ENCODE measurements at places on chromosomes 12 and 14.

DNA sequence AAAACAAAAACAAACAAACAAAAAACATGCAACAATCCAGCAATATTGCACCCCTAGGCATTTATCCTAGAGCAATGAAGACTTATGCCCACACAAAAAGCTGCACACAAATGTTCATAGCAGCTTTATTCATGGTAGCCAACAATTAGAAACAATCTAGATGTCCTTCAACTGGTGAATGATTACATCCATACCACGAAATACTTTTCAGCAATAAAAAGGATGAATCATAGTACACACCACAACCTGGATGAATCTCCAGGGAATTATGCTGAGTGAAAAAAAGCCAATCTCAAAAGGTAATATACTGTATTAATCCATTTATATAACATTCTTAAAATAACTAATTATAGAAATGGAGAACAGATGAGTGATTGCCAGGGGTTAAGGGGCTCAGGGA, 14.5 kb upstream of the GPR162 start:
- DNase-seq: no peak

GRCh38 chr14:58881433-58881832, 243.7 kb downstream of the DACT1 start:
- no peak for DNase-seq

DNA sequence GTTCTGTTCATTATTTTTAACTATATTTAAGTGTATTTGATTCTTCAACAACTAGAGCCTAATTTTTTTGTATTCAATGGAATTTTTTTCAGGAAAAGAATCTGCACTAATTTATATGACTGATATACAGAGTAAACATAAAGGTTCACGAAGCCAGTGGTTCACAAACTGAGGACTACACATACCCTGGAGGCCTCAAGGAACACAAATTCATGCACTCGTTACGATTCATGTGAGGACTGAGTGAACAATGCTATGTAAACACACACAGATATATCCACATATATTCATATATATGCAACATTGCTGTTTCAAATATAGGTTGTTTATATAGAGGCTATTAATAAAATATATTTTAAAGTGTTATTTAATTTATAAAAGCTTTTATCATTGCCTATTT, 137.8 kb downstream of the PHLDA1 start:
- DNase-seq: no peak

- DNase-seq: no peak
Measured at GRCh38 chr12:58745348-58746125, 174.8 kb downstream of the LRIG3 start.

DNA sequence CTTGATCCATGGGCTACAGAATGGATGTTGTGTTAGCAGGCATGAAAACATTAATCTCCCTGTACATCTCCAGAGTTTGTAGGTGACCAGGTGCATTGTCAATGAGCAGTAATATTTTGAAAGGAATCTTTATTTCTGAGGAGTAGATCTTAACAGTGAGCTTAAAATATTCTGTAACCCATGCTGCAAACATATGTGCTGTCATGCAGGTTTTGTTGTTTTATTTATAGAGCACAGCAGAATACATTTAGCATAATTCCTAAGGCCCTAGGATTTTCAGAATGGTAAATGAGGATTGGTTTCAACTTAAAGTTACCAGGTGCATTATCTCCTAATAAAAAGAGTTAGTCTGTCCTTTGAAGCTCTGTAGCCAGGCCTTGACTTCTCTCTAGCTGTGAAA, 3.5 kb upstream of the FITM1 start:
- DNase-seq: no peak

GRCh38 chr12:67761566-67761965, 113.0 kb downstream of the DYRK2 start:
- no peak for DNase-seq

DNA sequence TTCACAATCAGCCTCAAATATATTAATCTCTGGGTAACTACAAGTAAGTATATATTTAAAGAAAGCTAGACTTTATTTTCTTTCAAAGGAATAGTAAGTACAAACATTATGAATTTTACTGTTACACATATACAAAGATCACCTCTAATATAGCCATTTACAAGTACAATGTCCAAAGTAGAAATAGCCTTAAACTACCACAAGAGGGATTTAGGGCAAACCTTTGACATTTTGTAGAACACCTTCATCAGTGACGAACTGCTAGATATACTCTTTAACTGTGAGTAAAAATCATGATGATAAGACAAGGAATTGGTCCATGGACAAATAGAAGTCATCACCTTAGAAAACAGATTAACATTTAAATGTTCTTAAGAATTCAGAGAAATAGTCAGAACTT, 69.8 kb downstream of the CNTN1 start:
- no peak for DNase-seq

DNA sequence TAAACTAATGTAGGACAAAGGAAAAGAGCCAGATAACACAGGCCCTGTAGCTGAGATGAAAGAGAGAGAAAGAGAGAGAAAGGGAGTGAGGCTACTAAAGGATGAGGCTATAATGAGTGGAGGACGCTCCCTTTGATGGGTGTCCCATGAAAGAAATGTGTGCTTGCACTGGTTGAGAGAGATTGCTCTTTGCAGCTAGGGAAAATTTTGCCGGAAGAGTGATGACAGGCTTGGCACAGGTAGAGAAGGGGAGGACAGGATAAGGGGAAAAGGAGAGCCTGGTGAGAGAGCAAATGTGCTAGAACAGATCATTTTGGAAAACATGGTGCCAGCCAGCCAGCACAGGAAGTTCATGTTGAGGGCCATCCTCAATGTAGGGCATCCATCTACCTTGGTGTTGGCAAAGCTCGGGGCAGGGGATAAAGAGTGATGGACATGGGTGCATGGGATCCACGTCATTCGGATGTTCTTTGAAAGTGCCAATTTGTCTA, 248.6 kb downstream of the BTG1 start:
- DNase-seq: no peak

GRCh38 chr12:42128327-42128726, 16.3 kb downstream of the GXYLT1 start:
- DNase-seq: no peak

- DNase-seq: no peak
Measured at GRCh38 chr14:79652513-79653307, 558.6 kb downstream of the DIO2 start.

- no peak for DNase-seq
Measured at GRCh38 chr12:92206596-92206995, 61.0 kb upstream of the BTG1 start.

- no peak for DNase-seq
Measured at GRCh38 chr14:21055432-21056117, 2.0 kb upstream of the RNASE8 start.

DNA sequence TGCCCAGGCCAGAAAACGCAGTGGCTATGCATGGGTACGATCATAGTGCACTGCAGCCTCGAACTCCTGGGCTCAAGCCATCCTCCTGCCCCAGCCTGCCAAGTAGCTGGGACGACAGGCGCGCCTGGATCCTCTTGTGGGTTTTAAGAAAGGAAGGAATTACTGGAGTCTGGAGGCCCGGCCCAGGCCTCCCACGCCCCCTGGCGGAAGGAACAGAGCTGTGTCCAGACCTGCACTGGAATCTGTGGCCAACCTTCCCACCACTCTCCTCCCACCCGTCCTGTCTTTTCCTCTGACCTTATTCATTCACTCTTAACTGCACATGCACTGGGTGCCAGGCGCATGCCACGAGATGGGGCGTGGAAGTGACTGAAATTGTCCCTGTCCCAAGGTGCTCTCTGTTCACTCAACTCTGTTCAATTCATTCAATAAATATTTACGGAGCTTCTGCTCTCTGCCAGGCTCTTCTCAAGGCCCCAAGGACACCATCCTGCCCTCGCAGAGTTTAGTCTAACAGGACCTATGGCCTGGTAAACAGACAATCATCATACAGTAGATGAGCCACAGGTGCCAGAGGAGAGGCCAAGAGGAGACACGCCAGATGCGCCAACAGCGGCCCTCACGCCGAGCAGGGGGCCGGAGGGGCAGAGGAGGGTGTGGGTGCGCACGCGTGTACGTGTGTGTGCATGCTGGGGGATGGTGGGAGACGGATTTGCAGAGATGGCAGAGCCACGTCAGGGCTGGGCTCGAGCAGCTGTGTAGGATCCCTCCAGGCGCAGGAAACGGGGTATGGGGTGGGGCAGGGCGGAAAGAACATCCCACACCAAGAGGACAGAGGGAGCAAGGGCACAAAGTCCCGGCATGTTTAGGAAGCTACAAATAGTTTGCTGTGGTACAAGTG, 13.7 kb upstream of the TMEM106C start:
- DNase-seq: peak; percentile 30

- no peak for DNase-seq
Measured at GRCh38 chr14:74516451-74517160, 23.0 kb downstream of the ISCA2 start.

- no peak for DNase-seq
Measured at GRCh38 chr14:52077256-52077979, 8.6 kb upstream of the NID2 start.

DNA sequence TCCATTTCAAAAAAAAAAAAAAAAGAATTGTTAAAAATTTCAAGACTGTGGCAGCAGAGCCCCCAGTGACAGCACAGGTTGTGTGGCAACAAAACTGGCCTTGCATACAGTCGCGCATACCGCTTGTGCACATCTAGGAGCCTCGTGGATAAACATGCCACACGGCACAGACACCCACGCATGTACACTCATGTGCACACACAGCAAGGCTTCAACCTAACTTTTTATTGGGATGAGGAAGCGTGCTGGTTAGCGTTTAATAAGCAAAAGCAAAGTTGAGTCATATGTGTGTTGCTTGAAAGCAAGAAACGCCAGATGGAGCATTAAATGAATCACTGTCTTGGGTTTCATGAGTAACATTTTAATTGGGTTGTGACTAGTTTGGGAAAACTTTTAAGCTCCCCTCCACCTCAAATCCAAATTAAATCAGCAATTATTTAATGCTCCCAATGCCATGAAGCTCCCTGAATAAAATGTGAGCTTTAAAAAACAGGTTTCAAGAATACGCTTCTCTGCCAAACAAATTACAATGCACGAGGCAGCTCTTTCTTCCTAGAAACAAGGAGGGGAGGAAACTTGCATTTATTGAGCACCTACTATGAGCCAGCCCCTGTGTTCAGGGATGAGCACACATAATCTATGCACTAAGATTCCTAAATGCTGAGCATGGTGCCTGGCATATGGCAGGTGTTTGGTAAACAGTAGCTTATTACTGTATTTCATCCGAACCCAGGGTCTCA, 35.7 kb upstream of the EML1 start:
- DNase-seq: no peak

- no peak for DNase-seq
Measured at GRCh38 chr12:28601570-28602058, 411.4 kb downstream of the CCDC91 start.
